ENCODE measurements at places on chromosomes 5 and 9.

DNA sequence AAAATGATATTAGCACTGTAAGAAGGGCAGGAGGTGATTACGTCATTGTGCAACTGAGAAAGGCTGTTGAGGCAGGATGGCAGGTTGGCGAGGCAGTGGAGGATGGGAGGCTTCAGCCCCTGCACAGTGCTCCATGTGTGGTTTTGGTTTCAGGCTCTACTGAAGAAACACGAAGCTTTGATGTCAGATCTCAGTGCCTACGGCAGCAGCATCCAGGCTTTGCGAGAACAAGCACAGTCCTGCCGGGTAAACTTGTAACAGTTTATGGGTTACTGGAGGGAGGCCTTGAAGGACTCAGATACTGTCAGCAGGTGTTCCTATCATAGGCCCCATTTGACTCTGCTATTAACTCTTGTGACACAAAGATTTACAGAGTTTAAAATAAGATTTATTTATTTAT is 35.1 kb downstream of the SPTAN1 start:
- DNase-seq: no peak

GRCh38 chr5:180815293-180815917 is 12.8 kb upstream of the MGAT1 start:
- no peak for DNase-seq

DNA sequence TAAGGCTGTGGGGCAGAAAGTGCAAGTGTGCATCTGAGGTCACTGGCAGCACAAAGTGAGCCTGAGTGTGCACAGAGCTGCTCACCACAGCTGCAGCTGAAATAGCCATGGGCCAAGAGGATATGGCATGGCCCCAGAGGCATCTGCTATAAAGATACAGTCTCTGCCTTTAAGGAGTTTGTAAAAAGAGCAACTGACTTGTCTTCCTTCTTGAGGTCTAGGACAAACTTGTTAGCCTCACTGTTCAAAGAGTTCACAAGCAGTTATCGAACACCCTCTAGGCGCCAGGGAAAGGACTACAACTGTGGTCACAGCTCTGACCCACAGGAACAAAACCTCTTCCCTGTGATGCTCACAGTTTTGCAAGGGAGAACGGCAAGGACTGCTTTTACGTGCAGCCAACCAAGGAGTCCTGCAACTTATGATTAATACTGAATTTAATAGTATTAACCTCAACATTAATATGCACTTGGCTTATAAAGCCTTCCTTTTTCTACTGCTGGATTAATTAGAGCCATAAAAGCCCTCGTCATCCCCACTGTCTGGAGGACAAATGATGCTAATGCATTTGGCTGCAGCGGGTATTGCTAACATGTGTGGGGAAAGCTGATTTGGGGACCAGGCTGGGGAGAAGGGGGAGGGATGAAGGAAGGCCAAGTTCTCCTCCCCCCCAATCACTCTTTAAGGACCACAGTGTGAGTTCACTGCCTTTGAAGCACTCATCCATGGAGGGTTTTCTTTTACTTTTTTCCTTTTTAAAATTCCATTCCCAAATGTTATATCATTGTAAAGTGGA is 189.8 kb upstream of the TRIM32 start:
- no peak for DNase-seq

- DNase-seq: no peak
Observed at GRCh38 chr9:128213746-128214497, 10.7 kb downstream of the DNM1 start.

- no peak for DNase-seq
Observed at GRCh38 chr9:134557331-134557730, 84.3 kb upstream of the COL5A1 start.

All from epithelial cell of prostate (primary cell).